ENCODE measurements at places on chromosomes 13 and 19.

- DNase-seq = no peak
These were observed 84.3 kb downstream of the SIPA1L3 start for GRCh38 chr19:37991176-37991835.

- no peak for DNase-seq
These were observed 42.9 kb downstream of the LRCH1 start for GRCh38 chr13:46595885-46596275.

- DNase-seq = no peak
These were observed 1.1 kb downstream of the SOX1 start for GRCh38 chr13:112067871-112068539.

- DNase-seq = no peak
These were observed 27.9 kb upstream of the EEF1AKMT1 start for GRCh38 chr13:20801707-20802106.

DNA sequence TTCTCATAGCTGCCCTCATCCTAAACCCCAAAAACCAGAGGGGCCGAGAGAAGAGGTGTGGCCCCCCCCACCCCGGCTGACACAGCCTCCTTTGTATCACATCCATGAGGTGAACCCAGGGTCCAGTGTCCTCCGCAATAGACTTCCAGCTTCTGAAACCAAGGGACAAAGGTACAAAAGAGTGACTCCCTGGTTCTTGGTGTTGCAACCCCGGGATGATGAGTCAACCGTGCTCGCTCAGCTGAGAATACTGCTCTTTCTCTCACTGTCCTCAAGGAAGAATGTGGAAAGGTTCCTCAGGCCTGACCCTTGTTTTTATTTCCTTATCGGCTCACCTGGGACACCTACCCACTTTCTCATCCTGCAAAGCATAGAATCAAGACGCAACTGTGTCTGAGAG is 5.5 kb downstream of the SLC15A1 start:
- no peak for DNase-seq
